Effector CD8-positive, alpha-beta T cell (primary cell): ENCODE measurements at places on chromosomes 6 and 20.

- DNase-seq, result no peak
These were observed 97.8 kb downstream of the TNFAIP3 start for GRCh38 chr6:137964876-137965275.

DNA sequence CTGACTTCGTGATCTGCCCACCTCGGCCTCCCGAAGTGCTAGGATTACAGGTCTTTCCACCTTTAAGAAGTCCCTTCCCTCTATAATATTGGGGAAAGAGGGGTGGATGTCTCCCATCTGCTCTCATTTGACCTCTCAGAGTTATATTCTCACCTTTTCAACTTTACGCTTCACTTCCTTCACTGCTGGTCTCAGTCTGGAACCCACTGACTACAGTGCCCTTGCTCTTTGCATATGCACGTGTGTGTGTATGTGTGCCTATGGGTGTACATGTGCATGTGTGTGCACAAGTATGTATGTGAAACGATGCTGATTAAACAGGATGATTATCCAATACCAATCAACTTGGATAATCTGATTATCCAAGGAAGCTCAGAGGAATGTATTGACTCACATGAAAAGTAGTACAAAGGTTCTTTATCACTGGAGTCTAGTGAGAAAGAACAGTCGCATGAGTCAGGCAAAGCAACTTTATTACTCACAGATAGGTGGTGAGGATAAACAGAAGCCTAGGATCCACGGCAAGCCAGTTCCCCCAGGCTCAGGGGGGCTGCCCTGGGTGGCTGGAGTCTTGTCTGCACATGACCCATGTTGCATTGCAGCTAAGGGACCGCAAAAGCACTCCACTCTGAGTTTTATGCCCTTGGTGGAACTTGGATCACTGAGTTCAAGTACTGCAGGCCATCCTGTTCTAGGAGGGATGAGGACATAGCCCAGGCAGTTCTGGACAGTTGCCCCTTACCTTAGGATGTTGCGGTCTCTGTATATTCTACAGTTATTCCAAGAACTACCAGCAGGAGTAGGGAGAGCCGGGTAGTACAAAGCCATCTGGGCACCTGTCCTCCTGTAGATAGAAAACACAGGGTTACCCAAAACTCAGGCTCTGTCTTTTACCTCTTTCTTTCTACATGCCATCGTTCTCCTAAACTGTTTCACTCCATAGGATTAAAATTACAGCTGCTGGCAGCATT lies 50.9 kb downstream of the SNRNP48 start:
- DNase-seq, result no peak

DNA sequence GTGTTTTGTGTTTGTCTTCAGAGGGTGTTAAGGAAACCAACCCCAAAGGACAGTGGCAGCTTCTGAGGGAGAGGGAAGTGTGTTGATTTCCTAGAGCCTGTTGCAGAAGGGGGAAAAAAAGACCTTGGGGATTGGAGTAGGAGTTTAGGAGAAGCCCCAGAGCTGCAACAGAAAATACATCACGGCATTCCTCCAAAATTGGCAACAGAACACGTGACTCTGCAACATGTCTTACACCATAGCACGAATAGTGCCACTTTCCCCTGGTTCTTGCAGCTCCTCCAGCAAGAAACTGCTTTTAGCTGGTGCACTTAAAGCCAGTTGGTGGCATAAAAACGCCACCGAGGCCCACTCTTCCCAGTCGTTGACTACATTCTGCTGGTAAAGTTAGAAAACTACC lies 473.0 kb downstream of the CD83 start:
- DNase-seq, result no peak

- DNase-seq, result no peak
These were observed 5.3 kb upstream of the ZNF184 start for GRCh38 chr6:27478141-27478705.

GRCh38 chr20:50515471-50516106 lies 5.4 kb downstream of the PTPN1 start:
- no peak for DNase-seq
